DMS153 (cell line): ENCODE measurements at places on chromosomes 4 and X.

DNA sequence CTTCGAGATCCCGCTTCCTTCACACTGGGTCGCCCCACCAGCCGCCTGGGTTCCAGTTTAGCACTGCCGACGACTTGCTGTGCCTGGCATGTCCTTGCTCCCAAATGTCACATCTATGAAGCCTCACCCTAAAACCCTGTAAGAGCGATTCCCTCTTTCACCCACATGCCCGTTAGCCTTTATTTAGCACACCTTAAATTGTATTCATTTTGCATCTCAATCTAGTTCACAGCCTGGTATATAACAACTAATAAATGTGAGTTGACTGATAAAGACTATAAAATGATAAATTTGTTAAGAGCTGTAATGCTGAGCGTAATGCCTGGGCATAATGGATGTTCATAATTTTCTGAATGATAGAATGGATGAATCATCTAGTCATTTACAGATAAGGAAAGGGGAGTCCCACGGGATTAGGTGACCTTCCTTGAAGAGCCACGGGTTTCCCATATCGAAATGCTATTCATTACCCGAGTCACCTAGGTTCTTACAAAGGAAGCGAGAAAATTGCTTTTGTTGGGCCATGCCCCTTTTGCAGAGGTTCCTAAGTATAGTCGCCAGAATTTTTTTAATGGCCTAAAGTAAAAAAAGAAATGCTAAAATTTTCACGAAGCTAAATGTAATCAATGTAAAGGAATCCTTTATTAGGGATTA, 1.1 kb upstream of the AP1S2 start:
- DNase-seq, result peak; percentile 12

DNA sequence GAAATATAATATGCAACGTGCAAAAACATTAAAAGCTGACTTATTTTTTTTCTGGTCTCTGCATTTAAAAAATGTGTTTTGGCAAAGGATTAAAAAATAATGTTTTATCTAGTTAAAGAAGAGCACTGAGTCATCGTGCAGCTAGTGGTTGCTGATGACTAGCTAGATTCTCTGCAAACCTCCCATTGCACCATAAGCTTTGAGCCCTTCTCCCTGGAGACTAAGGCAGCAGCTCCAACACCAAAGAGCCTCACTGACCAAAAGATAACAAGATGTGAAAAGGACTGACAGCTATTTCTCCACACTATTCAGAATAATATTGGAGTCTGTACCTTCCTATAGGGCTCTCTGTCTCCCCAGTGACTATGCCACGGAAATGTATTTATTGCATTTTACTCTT, 424.3 kb downstream of the SLITRK2 start:
- DNase-seq, result no peak

GRCh38 chrX:110692866-110693265, 102.8 kb downstream of the CHRDL1 start:
- DNase-seq, result no peak

DNA sequence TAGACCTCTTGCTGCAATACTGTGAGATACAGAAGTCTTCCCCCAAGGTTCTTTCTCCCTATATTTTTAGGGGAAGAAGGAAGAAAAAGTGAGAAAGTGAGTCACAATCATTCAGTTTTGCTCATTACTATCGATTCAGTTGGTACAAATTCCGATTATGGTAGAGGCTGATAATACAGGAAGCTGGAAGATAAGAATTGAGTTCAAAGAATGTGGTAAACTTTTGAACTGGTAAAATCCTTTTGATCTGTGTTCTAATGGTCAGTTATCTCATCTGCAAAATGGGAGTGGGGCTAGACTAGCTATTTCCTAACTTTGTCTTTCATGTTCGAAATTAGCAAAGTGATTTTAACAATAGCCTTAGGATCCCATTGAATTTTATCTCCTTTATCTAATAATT, 101.4 kb upstream of the FAT1 start:
- no peak for DNase-seq

GRCh38 chr4:57320217-57320616, 210.0 kb upstream of the IGFBP7 start:
- DNase-seq, result no peak

DNA sequence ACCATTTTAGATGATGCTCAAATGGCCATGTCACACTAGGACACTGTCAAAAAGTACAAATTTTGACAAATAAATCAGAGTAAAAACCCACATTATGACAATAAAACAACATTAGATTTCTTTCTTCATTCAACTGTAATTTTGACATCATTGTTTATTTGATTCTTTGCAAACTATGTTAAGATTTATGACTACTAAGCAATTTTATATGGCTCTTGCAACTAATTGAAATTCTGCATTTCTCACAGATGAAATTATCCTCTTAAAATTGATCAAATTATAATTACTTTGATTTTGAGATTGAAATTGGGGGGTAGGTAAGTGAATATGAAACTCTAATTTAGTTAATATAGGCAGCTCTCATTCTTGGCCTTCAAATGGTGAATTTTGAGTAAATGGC, 59.8 kb downstream of the ATOH1 start:
- DNase-seq, result no peak

- no peak for DNase-seq
Observed at GRCh38 chrX:20571611-20572010, 304.9 kb upstream of the RPS6KA3 start.
